Gastroesophageal sphincter (tissue), 4 donors: ENCODE measurements at places on chromosomes 11 and 22. TPM values are rescaled to one million over a fixed set of nuclear protein-coding genes. Genes with fewer than 3 reads are reported as not detected.

RAB38 gene
- 1.6 TPM for total RNA-seq

GRCh38 chr11:61023086-61023965, 51.8 kb downstream of the CD6 start:
- ATAC-seq = no peak

DNA sequence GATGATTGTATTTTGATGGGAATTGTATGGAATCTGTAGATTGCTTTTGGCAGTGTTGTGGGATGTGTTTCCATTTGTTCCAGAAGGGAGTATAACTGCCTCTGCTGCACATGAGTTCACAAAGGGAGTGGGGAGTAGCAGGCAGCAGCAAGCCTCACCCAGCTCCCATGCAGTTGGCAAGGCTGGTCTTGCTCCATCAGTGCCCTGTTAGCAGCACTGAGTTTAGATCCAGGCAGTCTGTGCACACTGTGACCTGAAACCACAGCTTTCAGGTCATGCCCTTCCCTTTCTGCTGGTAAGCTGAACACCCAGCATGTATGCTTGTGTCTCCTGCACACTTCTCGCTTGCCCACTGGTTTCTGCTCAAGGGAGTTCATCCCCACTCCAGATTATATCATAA, 3.7 kb upstream of the NUCB2 start:
- ATAC-seq = no peak

DNA sequence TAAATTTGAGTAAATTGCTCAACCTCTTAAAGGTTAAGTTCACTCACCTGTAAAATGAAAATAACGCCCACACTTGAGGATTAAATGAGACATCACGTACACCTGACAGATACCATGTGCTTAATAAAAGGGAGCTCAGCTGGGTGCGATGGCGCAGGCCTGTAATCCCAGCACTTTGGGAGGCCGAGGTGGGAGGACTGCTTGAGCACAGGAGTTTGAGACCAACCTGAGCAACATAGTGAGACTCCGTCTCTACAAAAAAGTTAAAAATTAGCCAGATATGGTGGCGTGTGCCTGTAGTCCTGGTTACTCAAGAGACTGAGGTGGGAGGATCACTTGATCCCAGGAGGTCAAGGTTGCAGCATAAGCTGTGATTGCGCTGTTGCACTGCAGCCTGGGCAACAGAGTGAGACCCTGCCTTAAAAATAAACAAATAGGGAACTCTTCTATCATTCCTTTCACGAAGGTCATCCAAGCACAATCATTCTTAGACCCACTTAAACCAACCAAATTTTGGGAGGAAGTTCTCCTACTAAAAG, 134.1 kb downstream of the BBOX1 start:
- no peak for ATAC-seq

DNA sequence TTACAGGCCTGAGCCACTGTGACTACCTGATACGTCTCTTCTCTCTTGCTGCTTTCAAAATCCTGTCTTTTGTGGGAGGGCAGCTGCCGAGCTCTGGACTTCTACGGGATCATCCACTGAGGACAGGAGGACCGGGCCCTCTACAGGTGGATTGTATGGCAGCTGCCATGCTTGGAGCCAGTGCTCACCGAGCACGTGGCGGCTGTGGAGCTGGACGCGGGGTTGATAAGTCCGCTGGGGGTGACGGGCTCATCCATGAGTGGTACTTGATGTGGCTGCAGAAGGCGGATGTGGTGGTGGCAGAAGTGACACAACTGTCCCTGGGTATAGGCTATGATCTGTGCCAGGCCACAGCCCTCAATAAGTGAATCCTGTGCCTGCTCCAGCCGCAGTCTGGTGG, 1.8 kb upstream of the CYP2D6 start:
- ATAC-seq = no peak

DNA sequence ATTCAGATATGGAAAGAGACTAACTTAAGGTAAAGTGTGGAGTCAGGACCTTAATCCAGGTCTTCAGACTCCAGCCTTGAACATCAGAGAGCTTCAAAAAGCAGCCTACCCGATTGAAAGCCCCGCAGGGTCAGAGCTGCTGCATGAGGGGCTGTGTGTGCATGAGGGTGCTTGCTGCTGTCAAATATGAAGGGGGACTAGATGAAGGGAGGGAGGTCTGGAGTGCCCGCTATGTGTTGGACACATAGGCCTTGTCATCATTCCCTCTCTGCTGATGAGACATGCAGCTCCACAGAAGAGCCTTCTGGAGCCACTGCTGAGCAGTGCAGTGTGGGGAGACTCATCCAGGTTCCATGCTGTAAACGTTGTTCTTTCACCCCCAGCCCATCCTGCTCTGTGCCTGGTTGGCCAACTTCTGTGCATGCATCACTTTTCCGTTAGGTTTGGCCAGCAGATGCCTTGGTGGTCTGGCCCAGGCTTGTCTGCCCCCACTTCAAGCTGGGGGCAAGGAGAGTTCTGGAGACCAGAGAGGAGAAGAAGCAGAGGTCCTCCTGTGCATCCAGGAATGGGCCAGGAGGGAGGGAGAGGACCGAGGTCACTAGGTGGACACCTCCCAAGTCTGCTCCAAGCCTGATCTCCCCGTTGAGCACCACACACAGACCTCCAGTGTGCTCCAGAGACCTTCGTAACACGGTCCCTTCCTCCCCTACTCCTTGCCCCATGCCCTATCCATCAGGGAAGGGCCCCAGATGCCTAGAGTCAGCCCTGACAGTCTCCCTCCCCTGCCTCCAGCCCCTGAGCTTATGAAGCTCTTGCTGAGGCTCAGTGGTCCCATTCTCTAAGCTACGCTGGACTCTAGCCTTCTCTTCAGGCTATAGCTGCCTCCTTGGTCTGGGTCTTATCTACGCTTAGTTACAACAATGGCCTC, 32.0 kb downstream of the LRRC32 start:
- ATAC-seq = no peak

DNA sequence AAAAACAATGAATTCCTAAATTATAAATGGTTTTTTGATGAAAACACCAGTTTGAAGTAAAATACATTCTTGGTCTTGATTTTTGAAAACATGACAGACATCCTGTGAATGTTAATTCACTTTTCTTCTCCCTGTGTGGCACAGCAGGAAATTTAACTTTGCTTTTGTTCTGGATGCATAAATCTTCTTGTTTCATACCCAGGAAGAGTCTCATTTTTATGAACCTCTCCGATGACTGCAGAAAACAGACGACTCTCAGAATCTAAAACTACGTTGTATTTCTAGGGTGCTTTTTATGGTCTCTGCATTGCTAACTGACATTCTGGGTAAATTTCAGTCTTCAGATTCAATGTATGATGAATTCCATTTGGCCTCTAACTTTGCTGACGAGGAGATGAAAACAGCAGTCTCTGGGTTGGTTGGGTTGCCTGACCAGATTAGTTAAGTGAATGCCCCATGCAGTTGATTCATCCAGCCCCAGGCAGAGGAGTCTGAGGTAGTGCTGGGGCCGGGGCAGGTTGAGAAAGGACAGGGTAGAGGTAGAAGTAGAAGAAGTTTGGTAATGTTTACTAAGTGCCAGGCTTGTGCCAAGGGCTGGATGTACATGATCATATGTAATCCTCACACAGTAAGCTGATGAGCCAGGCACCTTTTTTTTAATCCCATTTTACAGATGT, 20.1 kb downstream of the TCP11L1 start:
- ATAC-seq = no peak
